ENCODE measurements at places on chromosomes 1 and 21. TPM values are rescaled to one million over a fixed set of nuclear protein-coding genes. Genes with fewer than 3 reads are reported as not detected.

LCE1A gene
- total RNA-seq, result not detected

- DNase-seq, result no peak
Measured at GRCh38 chr1:39829791-39830533, 41.3 kb upstream of the BMP8B start.

DNA sequence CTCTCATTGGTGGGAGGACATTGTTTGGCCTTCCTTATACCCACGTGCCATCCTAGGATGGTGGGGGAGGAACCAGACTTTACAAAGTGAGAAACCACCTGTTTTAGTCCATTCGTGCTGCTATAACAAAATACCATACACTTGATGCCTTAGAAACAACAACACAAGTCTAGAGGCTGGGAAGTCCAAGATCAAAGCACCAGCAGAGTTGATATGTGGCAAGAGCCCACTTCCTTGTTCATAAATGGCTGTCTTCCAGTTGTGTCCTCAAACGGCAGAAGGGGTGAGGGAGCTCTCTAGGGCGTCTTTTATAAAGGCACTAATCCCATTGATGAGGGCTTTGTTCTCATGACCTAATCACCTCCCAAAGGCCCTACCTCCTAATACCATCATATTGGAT lies 31.1 kb downstream of the CAPN8 start:
- DNase-seq, result no peak

SKI gene
- total RNA-seq, result 80.3 TPM

AGL gene
- 10.7 TPM for total RNA-seq

CELA3A gene
- not detected for total RNA-seq

ACTN2 gene
- 0.28 TPM for total RNA-seq

DNA sequence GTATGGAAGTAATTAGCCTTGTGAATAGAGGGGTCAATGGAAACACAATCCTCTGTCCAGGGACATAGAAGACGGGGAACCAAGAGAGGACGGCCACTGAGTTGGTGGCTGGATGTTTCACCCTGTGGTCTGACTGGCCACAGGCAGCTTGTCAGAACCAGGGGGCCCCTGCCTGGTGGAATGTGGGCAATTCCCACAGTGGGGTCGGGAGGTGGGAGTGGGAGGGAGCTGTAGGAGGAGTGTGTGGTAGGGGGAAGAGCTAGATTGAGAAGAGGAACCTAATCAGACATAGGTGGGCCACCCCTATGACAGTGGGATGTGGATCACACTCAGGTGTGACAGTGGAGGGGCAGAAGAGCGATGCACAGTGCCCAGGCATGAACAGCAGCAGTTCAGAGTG lies 31.3 kb downstream of the TRIM62 start:
- DNase-seq, result no peak

GRCh38 chr1:208709981-208710380 lies 465.8 kb upstream of the PLXNA2 start:
- DNase-seq, result no peak

GRCh38 chr1:110708974-110709440 lies 34.3 kb upstream of the KCNA3 start:
- DNase-seq, result no peak

CATSPERE gene
- 1.9 TPM for total RNA-seq

GRCh38 chr1:206067486-206068227 lies 14.7 kb downstream of the RHEX start:
- no peak for DNase-seq

TMEM240 gene
- 7.0 TPM for total RNA-seq

- DNase-seq, result peak; percentile 69
Measured at GRCh38 chr1:17438318-17439249, 893 bp downstream of the RCC2 start.
